ENCODE measurements at places on chromosomes 1 and 21.

GRCh38 chr21:41536827-41537103, 28.8 kb upstream of the TMPRSS2 start:
- DNase-seq: no peak

DNA sequence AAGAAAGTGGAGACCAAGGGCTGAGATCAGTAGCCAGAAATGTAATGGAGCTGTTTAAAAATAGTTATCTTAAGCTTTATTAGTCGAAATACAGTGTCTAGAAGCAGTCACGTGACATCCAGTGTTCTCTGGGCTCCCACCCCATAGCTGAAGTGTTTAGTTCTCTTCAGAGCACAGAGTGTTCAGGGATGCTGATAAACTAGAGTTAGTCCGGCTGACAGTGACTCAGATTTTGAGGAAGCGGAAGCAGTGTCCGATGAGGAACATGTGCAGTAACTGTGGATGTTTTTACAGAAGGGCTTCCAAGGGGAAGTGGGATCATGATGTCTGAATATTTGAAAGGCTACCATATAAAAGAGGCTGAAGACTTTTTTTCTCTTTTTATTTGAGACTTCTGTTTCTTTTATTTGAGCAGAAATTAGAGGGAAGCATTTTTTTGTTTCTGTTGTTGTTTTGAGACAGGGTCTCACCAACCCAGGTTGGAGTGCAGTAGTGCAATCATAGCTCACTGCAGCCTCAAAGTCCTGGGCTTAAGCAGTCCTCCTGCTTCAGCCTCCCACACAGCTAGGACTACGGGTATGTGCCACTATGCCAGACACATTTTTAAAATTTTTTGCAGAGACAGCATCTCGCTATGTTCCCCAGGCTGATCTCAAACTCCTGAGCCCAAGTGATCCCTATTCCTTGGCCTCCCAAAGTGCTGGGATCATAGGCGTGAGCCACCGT, 124.2 kb downstream of the GALNT2 start:
- no peak for DNase-seq

GRCh38 chr1:103267266-103267665, 158.9 kb upstream of the COL11A1 start:
- no peak for DNase-seq

GRCh38 chr1:115893545-115893944, 52.6 kb upstream of the NHLH2 start:
- DNase-seq: no peak

DNA sequence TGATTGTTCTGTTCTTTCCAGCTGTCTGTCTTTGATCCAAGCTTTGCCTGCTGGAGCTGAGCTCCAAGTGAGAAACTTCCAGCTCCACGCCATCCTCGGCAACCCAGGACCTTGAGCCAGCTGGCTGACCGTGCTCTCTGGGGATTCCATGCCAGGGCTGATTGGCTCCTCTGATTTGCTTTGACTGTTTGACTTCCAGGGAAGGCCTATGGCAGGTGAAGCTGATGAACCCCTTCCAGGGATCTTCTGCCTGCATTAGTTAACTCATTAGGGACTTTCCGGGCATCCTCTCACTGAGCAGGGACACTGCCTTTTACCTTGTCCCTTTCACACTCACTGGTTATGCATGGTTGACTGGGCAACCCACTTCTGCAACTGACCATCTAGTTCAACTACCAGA, 406.1 kb downstream of the RPS6KC1 start:
- DNase-seq: no peak

Data from CD4-positive, alpha-beta T cell treated with Interleukin-6 for 4 hours (primary cell).